CD4-positive, alpha-beta T cell treated with Interleukin-1 beta for 1 hour (primary cell): ENCODE measurements at places on chromosomes 2 and 18.

DNA sequence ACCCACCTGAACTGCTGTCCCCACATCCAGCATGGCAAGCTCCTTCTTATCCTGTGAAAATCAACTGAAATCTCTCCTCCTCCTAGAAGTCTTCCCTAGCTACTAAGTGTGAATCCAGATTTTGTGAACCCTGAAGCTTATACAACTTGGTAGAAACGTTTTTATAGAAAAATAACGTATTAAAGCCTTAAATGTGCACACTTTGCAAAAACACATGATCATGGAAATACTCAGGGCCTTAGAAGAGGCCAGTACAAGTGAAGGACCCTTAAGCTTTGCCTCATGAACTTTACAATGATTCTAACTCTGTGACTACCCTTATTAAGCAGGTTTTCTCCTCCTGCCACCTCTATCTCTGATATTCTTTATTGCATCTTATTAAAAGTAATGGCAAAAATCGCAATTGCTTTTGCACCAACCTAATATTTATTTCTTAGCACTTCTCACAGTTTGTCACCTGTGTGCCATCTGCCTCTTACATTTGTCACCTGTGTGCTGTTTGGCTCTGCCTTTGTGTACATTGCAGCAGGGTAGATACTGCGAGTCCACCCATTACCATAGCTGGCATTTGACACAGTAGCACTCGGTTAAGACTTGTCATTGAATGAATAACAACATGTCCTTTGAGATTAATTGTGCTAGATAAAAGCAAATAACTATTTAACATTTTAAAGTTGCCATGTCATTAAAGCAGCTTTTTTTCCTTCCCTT is 42.2 kb downstream of the FRZB start:
- no peak for DNase-seq

DNA sequence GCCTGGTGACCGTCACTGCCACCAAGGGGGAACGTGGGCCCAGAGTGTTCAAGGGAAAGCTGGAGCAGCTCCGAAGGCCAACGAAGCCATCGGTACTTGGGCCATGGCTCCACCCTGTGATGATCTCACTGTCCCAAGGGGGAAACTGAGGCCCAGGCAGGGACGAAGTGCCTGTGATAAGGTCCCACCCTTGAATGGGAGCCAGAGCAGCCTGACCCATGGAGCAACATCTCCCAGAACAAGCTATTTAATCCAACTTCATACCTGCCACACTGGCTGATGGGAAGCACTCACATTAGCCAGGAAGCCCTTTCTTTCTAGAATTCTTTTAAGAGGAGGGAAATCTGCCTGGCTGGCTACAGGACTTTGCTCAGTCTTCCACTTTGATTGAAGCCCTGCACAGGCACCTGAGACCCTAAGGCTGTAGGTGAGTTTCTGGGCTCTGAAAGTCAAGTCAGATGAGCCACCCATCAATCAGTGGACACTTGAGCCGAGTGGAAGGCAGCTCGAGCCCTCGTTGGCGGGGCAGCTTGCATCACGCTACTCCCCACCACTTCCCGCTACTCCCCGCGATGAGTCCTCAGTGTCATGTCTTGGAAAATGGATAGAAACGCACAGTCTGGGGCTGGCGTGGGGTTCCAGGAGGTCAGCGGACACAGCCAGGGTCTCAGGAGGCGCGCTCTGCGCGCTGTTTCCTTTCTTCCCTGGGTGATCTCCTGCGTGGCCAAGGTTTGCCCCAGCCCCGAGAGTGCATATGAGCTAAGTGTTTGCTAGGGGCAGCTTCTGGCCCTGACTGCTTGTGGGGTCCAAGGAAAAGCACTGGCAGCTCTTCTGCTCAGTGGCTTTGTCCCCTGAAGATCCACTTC is 2.5 kb upstream of the HS6ST1 start:
- no peak for DNase-seq

DNA sequence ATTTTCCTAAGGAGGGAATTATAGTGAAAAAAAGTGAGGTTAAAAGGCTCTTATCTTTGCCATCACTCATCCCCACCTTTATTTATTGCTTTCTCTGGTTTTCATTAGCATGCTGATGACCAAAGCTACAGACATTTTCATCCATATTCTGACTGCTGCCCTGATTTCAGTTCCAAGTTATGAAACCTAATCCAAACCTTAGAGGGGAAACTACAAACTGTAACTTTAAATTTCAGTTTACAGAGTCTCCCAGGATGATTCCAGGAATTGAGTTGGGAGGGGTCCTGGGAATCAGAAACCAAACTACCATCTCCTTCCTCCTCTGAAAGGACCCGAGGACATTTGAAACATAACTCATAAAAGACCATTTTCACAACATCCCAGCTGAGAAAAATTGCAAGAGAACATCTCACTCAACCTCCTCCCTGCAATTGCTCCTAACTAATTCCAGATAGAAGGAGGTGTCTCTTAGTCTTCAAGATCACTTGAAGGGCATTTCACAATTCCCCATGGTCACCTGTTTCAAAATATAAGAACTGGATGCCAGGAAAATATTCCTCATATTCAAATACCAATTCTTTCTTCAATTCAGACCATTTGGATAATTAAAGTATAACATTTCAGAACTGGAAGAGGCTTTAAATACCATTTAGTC is 520.6 kb downstream of the TNS1 start:
- DNase-seq, result no peak

DNA sequence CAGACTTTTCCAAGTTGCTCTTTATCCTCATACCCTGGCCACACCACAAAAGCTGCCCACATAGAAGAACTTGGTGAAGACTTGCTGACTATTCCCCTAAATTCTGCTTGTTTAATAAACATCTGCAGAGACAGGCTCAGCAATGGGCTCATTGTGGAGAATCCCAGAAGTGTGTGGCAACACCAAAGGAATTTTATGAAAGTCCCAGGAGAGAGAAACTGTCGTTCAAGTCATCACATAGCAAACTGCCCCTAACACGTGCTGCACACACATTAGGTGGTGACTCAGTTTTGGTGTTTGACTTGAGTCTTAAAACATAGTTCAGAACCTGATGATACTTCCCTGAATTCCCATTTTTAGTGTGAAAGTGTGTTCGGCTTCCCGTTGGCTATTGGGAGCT is 38.6 kb downstream of the CYP1B1 start:
- DNase-seq, result no peak

GRCh38 chr2:185782223-185782769 is 43.7 kb downstream of the FSIP2 start:
- no peak for DNase-seq

GRCh38 chr18:13800505-13801259 is 23.3 kb upstream of the MC5R start:
- DNase-seq, result peak; percentile 31

DNA sequence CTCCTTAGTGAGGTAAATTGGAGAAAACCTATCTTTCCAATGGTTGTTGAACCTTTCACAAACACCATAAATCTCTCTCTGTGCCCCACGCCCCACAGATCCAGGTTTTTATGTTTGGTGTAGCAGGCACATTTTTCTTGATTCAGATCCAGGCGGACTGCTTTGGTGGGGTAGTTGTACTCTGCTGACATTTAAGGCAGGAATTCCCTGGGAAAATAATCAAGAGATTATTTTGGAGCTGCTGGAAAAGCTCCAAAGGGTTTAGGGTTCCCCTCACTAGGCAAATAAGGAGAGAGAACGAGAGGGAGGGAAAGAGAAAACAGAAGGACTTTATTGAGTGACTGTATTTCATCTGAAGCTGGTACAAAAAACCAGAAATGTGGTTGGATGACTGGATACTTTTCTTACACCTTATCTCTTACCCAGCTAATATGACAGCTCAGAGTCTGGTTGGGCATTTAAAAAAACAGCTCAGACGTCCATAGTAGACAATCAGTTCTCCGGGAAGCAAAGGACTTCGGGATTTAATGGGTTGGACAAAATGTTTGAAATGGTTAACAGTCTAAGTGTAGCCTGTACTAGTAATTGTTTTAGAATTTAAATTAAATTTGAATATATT is 3.6 kb upstream of the AQP4 start:
- no peak for DNase-seq

DNA sequence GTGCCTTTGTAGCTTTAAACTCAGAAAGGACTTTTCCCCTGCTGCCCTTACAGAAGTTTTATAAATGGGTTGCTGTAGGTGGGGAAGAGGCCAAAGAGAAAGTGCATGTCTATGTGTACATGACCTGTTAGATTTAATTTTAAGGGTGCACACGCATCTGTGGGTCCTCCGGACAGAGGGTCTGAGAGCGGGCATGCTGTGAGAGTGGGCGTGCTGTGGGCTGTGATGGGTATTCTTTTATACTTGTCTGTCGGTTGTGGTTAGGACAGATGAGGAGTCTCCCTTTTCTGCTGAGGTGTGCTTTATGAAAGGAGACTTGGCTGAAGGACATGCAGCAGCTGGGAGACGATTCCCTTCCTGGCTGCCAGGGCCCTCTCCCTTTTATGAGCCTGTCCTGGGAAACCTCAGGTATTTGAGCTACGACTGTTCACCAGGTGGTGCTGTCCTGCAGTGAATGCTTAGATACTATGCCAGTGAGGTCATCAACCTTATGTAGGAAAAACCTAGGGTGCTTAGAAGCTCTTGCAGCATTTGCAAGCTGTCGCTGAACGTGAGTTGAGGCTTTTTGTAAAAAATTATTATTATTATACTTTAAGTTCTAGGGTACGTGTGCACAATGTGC is 67.5 kb downstream of the TANC1 start:
- DNase-seq, result peak; percentile 22

- no peak for DNase-seq
These were observed 30.1 kb downstream of the HS1BP3 start for GRCh38 chr2:20620696-20621365.

- no peak for DNase-seq
These were observed 48.4 kb downstream of the NEMP2 start for GRCh38 chr2:190486037-190486623.

GRCh38 chr2:128347701-128348539 is 29.3 kb upstream of the HS6ST1 start:
- no peak for DNase-seq

DNA sequence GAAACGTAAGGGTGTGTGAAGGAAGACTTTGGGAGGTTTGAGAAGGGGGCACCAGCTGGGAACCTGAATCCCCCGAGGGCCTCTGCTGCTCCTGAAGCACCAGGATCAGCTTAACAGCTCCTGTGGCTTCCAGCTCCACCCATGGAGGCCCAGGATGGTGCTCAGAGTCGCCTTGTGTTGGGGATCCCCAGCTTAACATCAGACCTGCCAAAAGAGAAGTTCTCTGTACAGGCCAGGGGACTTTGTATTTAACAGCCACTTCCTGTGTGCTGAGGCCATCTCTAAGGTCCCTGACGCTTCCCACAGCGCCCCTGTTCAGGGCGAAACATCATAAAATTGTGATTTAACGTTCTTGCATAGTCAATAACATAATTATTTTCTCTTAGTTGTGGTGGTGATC is 77.5 kb downstream of the NCK2 start:
- DNase-seq, result peak; percentile 13

DNA sequence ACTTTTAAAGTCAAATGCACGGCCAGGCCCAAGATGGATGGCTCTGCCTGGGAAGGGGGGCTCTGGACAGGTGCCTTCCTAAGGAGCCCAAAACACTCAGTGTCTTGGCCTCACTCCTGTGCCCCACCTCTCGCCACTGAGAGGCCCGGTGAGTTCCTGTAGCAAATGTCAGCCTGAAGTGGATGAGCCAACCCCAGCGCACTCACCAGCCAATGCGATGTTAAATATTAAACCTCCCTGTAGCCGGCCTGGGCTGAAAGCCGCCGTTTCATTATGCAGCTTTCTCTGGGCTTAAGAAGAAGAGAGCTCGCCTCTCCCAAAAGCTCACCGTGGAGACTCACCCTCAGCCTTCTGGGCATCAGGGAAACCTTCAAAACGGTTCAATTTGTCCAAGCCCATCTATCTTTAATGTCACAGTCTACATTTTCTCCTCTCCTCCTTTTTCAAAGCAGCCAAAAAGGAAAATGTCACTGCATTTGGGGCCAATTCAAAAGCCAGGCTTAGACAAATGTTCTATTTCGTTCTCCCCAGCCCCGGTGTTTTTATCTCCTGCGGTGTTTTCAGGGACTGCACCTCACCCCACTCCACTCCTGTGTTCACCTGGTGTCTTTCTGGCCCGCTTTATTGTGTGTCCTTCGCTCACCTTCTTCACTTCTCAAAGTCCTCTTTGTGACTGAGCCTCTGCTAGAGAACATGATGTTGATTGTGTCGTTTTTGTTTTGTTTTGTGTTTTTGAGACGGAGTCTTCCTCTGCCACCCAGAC is 124.0 kb downstream of the NRP2 start:
- DNase-seq, result no peak

GRCh38 chr18:43049021-43049420 is 66.5 kb downstream of the RIT2 start:
- DNase-seq, result no peak

GRCh38 chr2:126981476-126981875 is 82.8 kb downstream of the TEX51 start:
- DNase-seq, result no peak

DNA sequence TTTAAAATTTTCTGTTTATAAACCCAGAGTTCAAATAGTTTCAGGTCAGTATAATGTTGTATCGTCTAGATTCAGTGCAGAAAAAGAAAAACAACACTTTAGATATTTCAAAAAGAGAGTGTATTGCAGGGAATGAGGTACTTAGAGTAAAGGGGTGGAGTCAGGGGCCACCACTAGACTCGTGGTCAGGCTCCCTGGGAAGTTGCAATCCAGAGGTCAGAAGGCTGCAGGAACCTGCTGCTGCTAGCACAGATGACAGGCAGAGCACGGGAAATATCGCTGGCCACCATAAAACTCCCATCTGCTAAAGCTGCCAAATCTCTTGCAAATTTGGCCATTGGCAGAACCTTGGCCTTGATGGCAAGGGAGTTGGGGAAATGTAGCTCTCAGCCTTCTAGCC is 64.6 kb downstream of the THNSL2 start:
- DNase-seq, result no peak

- DNase-seq, result no peak
These were observed 140.6 kb upstream of the LGALSL start for GRCh38 chr2:64313398-64313723.

GRCh38 chr18:45111502-45111848 is 430.8 kb downstream of the SETBP1 start:
- no peak for DNase-seq

GRCh38 chr18:24019641-24020331 is 5.2 kb downstream of the TTC39C start:
- peak; percentile 52 for DNase-seq

GRCh38 chr2:9288681-9289338 is 82.2 kb downstream of the ASAP2 start:
- DNase-seq, result no peak

GRCh38 chr2:3466966-3467365 is 52.4 kb downstream of the ADI1 start:
- DNase-seq, result no peak

DNA sequence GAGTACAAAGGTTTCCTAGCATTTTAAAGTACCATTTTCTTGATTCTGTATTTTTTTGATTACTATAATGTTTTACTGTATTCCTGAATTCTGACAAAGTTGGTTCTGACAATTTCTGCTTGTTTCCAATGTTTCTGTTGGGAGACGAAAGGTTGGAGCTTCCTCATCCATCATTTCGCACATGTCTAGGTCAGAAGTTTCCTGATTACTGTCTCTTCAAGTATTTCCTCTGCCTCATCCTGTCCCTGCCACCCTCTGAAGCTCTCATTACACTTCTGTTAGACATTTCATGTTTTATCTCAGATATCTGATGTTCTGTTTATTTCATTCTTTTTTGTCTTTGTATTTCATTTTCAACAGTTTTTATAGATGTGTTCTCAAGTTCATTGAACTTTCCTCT is 895.8 kb downstream of the TSN start:
- DNase-seq, result no peak

GRCh38 chr2:200357845-200358244 is 51.4 kb downstream of the SPATS2L start:
- DNase-seq, result no peak

- no peak for DNase-seq
These were observed 141.0 kb upstream of the BCL2L11 start for GRCh38 chr2:110979471-110980338.
